Nephron progenitor cell (in vitro differentiated cells): ENCODE measurements at places on chromosomes 13 and 19.

DNA sequence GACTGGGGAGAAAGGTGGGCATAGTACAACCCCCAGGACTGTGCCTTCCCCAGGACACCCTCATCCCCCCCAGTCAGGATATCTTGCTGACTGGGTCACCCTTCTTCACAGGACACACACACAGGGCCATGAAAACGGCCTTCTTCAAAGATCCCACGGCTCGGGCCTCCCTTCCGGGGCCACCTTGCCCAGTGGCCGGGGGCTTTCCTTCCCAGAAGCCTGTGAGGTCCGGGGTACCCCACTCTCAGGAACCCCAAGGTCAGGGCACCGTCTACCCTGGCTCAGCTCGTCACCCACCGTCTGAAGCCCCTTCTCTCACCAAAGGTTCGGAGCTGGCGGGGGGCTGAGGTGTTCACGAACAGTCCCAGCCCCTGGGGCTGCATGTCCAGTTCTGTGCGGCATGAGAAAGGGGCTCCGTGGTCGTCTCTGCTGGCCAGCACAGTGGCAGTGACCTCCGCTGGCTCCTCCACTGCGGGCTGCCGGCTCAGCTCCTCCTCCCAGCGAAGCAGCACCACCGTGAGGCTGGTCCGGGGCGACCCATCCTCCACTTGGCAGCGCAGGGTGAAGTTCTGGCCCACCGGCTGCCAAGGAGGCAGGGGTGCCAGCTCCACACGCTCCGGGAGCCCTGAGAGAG, 2.1 kb upstream of the RAVER1 start:
- peak; percentile 28 for DNase-seq

DNA sequence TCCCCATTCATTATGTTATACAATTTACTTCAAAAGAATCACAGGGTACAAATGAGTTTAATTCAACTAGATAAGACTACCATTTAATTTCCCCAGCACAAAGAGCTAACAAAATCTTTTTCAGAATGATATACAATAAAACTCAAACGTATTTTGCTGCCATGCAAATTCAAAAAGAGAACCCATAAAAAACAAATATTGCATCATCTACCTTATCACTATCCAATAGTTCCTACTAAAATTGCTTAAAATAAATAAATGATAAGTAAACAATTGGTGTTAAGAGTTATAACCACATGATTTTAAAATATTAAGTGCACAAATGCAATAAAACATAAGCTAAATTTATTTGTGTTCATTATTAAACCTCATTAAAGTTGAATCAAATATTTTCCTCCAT, 919.4 kb downstream of the SLITRK5 start:
- no peak for DNase-seq

- DNase-seq: no peak
Observed at GRCh38 chr19:19656451-19657396, 6.8 kb downstream of the ATP13A1 start.

DNA sequence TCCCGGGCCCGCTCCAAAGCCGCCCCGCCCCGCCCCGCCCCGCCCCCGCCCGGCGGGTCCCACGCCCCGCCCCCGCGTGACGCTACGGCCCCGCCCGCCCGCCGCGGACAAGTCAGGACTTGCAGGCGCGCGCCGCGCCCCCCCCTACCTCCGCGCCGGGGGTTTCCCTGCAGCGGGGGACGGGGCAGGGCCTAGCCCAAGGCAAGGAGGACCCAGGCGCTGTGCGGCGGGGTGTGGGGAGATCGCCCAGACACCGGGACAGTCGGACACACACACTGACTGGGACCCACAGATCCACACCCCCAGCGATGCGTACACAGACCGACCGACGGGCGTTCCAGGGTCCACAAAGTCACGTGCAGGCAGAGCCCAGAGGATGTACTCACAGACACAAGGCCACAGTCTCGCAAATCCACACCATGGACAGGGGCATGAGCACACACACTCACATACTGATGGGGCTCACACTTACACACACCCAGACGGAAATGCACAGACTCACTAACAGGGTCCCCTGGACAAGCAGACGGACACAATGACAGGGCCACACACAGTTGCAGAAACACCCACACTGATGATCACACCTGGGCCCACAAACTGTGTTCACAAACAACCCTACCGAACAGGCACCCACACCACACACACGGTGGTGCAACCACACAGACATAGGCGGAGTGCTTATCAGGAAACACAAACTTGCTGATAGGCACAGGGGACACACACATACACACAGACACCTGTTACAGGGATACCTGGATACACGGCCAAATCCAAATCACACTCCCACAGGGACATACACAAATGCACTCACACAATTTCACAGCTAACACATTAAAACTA, 436 bp upstream of the BBC3 start:
- peak; percentile 93 for DNase-seq

DNA sequence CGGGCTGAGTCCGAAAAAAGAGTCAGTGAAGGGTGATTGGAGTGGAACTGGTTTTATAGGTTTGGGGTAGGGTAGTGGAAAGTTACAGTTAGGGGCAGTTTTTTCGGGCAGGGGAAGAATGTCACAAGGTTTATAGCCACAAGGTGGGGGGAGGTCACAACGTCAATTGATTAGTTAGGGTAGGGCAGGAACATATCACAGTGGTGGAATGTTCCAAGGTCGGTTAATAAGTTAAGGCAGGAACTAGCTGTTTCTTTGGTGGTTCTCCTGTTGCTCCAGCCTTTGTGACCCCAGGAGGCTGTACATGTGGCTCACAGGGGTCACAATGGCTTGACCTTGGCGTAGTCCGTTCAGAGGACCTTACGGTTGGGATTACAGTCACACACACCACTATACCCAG, 20.3 kb downstream of the RDH8 start:
- no peak for DNase-seq

DNA sequence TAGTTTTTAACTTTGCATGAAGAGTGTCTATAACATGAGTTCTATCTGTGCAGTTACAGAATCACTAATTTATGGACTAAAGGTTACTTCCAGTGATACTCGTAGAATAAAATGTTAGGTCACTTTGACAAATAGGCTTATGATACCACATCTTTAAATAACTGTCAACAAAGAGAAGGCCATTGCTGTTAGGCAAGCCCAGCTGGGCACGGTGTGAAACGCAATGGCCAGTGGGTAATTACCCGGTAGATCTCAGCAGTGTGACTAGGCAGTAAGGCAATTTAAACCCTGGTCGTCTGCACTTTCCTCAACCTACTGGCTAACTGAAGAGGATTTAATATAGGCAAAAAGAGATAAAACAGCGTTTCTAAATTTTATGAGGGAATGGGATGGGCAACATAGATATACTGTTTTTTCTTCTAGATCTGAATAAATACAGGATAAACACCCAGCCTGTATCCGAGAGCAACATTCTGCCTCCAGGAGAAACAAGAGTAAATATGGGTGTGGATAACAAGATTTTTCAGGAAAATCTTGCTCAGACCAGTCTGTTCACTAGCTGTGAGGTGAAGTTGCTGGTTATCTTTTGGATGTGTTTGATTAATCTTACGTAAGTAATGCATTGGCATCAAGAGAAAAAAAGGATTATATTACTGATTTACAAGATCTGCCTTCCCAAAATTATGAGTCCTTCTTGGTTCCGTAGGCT, 631.3 kb downstream of the EFNB2 start:
- no peak for DNase-seq

DNA sequence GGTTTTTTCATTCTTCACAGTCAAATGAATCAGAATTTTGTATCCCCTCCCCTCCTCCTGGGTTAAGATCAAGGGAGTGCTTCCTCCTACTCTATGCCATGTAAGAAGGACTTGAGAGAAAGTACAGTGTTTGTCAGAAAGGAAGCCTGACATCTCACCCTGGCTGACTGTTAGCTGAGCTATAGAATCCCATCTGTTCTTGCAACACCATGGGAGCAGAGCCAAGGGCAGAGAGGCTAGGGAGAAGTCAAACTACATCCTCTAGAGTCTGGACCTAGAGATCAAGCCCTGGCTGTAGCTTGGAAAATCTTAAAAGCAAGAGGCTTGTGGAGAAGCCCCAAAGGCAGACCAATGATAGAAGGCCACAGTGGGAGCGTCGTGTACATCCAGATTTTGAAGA, 145.9 kb downstream of the OLFM4 start:
- DNase-seq: no peak

- no peak for DNase-seq
Observed at GRCh38 chr19:7006135-7006704, 15.0 kb downstream of the MBD3L2B start.

- DNase-seq: no peak
Observed at GRCh38 chr19:6228551-6229215, 51.1 kb downstream of the MLLT1 start.
